Foreskin keratinocyte (primary cell): ENCODE measurements at places on chromosomes 6 and 20. TPM values are rescaled to one million over a fixed set of nuclear protein-coding genes. Genes with fewer than 3 reads are reported as not detected.

PSORS1C2 gene
- not detected in 2 replicates for total RNA-seq

XPO5 gene
- total RNA-seq = 40.0 and 43.0 TPM in 2 replicates

TCF21 gene
- total RNA-seq = not detected in 2 replicates

ECT2L gene
- total RNA-seq = not detected in 2 replicates

MYH7B gene
- total RNA-seq = 0.10 and 0.11 TPM in 2 replicates

CCN6 gene
- 0.11 and 0.37 TPM in 2 replicates for total RNA-seq

FNDC11 gene
- total RNA-seq = 0.53 and 0.78 TPM in 2 replicates

ENPP3 gene
- not detected in 2 replicates for total RNA-seq
